ENCODE measurements at places on chromosomes 4 and X. TPM values are rescaled to one million over a fixed set of nuclear protein-coding genes. Genes with fewer than 3 reads are reported as not detected.

The SERTM2 gene
- 2.2 TPM for total RNA-seq

The TASL gene
- total RNA-seq, result 9.3 TPM

The RNF212 gene
- not detected for total RNA-seq

The DRP2 gene
- not detected for total RNA-seq

The RNF175 gene
- not detected for total RNA-seq

The FAT4 gene
- 7.6 TPM for total RNA-seq

The HAND2 gene
- total RNA-seq, result 22.9 TPM

The KIT gene
- total RNA-seq, result 21.6 TPM

The VCX2 gene
- not detected for total RNA-seq

The TLR3 gene
- 6.4 TPM for total RNA-seq

Data from stomach (tissue), 19 donors.